ENCODE measurements at places on chromosomes 12 and 14.
A peak's percentile ranks its signal among the peaks of the same experiment; 100 is the strongest.

GRCh38 chr14:105272623-105273022, 24.3 kb downstream of the BTBD6 start:
- no peak for DNase-seq

GRCh38 chr12:76421046-76421445, 72.8 kb upstream of the BBS10 start:
- no peak for DNase-seq

- no peak for DNase-seq
Observed at GRCh38 chr12:22691319-22691718, 66.3 kb downstream of the ETNK1 start.

GRCh38 chr12:55982319-55982936, 8.6 kb downstream of the RAB5B start:
- DNase-seq = no peak

DNA sequence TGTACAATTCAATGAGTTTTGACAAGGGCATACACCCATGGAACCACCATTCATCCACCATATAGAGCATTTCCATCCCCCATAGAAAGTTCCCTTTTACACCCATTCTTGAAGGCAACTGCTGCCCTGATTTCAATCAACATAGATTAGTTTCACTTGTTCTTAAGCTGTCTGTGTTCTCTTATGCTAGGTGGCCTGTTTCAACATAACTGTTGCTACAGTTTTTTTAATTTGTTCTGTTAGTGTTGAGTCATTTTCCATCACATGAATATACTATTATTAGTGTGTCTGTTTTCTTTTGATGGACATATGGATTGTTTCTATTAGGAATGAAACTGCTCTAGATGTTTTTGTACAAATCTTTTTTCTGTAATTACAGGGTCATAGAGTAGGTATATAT, 123.4 kb downstream of the PTPRQ start:
- DNase-seq = no peak

GRCh38 chr12:131863711-131864396, 30.6 kb upstream of the ULK1 start:
- no peak for DNase-seq

- DNase-seq = no peak
Observed at GRCh38 chr14:51877810-51878209, 17.4 kb downstream of the GNG2 start.

DNA sequence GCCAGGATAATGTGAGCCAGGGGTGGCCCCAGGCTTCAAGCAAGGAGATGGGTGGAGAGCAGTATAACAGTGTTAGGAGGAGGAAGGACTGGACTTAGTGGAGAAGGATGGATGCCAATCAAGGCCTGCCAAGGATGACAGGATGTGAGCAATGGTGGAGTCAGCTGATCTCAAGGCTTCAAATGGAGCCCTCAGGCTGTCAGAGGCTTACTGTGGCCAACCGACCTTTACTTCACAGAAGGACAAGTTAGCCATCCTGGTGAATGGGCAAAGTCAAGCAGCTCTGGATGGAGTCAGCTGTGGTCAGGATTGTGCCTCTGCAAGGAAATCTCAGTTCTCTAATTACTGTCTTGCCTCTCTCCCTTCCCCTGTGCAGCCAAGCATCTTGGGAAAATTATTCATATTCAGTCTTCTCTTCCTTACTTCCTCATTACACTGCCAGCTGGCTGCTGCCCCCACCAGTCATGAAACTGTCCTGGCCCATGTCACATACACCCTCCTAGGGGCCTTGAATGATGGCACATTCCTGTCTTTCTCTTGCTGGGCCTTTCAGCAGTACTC, 7.6 kb upstream of the STAT6 start:
- DNase-seq = no peak

DNA sequence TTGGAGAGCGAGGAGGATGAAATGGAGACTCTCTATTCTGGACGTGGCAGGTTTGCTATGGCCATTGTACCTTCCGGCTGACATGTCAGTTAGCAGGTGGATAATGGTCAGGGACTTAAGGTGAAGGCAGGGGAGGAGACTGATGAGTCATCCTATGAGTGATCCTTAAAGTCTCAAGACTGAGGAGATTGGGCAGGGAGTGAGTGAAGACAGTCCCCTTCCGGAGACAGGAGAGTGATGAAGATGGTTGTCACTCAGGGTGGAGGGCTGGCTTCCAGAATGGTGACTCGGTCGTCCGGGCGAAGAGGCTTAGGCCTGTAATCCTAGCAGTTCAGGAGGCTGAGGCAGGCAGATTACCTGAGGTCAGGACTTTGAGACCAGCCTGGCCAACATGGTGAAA, 49.8 kb upstream of the CCDC63 start:
- DNase-seq = no peak

DNA sequence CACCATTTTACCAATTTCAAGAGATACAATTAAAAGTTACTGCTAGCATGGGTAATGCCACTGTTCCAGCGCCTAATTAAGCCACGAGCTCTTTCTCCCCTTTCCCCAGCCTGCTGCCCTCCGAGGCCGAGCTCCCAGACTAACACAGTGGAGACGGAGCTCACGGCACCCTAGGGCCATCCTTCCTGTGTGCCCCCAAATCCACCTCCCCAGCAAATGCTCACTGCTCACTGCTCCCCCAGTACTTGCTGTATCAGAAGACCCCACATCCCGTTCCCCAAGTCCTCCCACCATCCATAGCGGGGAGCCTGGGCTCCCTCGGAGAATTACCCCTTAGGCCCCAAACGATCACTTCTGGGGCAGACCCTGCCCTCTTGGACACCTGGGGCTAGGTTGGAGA, 42.7 kb downstream of the SLC6A12 start:
- no peak for DNase-seq

GRCh38 chr14:37230551-37231194, 32.9 kb downstream of the MIPOL1 start:
- DNase-seq = peak; percentile 41

- DNase-seq = no peak
Observed at GRCh38 chr12:12759234-12759915, 26.1 kb upstream of the APOLD1 start.

- DNase-seq = no peak
Observed at GRCh38 chr12:132554845-132555630, 55.3 kb downstream of the LRCOL1 start.

DNA sequence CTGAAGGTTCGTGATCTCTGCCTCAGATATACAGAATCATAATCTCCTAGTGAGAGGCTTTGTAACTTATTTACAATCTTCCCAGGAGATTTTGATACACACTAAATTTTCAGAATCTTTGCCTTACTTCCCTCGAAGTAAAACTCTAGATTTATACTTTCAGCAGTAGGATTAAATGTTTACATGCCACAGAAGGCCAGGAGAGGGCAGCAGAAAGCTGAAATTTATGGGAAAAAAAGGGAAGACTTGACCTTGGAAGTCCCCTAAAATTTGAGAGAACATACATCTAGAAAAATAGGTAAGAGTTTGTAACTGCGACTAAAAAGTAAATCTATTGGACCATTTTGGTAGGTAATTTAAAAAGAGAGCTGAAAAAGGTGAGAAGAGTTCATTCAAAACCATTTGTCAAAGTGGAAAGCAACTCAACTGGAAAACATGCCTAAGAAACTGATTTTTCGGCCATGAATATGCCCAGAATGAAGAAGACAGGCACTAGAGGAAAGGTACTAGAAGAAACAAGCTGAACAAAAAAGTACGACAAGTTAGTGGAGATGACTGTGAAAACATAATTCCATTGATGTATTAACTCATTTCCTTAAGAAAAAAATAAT, 242.0 kb upstream of the MDGA2 start:
- no peak for DNase-seq

DNA sequence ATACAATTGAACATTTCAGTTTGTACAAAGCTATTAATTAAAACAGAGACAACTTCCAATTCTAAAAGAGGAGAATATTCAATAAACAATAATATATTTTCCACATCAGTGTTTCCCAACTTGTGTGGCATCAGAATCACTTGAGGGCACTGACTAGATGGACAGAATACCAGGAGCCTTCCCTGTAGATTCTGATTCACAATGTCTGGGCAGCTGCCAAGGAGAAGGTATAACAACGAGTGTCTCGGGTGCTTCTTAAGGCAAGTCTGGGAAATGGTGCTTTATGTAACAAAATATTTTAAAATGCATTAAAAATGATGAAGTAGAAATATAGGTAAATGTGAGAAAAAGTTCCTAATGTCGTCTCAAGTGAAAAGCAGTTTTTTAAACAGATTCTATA, 26.2 kb downstream of the GALC start:
- DNase-seq = no peak

GRCh38 chr12:2739832-2740641, 54.7 kb upstream of the FKBP4 start:
- no peak for DNase-seq

DNA sequence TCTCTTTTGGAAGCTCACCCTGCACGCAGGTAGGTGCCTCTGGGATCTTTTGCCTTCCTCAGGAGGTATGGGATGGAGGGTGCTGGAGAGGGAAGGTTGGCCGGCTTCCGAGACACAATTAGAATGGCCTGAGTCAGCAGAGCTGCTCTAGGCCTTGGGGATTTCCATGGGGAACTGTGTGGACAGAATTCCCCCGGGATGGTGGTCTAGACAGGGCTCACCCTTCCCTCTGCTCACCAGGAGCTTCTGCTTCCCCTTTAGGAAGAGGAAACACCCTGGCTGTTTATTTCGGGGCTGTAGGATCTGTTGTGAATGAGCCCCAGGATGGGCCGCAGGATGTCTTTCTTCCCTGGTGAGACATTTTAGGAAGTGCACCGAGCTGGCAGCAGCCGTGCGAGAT, 43.7 kb upstream of the TMED10 start:
- DNase-seq = no peak

DNA sequence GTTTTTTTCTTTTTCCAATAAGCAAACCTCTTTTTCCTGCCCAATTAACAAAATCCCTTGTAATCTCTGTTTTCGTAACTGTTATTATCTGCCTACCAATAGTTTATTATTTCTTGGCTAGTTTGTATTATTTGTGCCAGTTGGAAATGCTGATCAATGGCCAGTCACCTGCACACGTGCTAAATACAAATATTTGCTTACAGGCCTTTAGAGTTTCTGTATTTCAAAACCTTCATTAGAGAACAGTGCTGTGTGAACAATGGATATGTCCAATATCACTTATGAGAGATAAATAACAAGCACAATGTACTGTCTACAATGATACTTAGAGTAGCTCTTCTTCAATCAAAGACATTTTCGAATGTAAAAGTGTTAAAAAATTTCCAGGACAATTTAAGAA, 10.8 kb upstream of the DYRK2 start:
- no peak for DNase-seq

- no peak for DNase-seq
Observed at GRCh38 chr14:59829469-59830337, 40.9 kb downstream of the RTN1 start.

GRCh38 chr12:120920178-120920577, 16.0 kb upstream of the SPPL3 start:
- DNase-seq = no peak

GRCh38 chr14:32524609-32525375, 195.7 kb downstream of the AKAP6 start:
- DNase-seq = no peak

DNA sequence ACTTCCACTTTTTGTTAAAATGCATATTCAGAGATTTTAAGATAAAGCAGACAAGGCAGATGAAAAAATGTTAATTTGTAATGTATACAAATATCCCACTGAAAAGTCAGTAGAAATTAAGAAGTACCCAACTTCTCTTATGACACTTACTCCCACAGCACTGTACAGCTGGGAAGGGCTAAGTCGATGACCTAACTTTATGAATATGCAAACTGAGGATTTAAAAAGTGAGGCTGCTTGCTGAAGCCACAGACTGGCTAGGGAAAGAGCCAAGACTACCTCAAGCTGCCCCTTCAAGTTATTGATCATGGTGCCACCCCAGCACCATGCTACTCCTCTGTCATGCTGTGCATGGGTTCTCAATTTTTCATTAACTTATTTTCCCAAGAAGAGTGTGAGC, 17.0 kb downstream of the PPM1H start:
- DNase-seq = no peak

DNA sequence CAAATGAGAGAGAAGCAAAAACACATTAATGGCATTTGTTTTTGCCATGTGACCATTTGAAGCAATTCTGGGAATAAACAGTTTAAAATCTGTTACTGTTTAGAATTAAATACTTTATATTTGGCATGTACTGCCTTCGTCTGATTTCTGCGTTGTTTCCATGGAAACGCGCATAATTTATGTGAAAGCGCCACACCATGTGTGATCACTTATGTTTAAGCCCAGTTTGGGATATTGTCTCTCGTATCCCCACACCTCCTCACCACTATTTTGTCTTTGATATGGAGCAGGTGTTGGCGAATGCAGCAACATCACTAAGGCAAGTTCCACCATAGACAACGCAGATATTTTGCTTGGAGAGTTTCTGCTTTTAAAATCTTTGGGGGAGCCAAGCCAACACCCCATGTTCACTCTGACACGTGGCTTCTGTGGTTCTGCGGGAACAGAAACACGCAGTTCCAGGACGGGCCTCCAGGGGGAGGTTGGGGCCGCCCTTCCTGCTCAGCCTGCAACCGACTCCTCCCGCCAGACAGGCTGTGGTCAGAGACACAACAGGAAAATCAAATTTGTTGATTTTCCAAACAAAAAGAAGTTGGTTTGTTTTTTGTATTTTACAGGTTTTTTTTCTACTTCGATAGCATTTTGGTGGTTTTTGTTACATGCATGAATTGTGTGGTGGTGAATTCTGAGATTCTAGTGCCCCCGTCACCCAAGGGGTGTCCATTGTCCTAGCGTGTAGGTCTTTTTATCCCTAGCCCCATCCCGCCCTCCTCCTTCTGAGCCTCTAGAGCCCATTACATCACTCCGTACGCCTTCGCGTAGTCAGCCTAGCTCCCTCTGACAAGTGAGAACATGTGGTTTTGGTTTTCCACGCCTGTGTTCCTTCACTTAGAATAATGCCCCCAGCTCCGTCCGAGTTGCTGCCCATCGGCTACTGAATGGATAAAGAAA, 101.9 kb upstream of the SFSWAP start:
- peak; percentile 74 for DNase-seq

- no peak for DNase-seq
Observed at GRCh38 chr12:109878749-109879148, 1.6 kb downstream of the GLTP start.

GRCh38 chr14:70045844-70046535, 142.8 kb downstream of the SLC8A3 start:
- DNase-seq = no peak

DNA sequence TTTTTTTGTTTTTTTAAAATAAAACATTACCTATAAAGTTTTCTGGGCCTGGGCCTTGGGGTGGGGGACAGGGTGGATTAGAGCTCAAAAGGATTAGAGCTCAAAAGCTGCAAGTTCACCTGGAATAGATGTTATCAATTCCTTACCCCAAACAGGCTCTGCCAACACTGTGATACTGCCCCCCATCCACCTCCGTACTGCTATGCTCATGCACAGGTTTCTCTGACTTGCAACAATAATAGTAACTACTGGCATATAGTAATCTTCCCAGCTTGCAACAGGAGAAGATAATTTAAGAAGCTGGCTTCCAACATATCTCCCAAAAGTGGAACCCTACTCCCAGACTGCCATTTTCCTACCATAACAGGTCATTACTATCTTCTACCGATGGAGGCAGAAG, 51.3 kb upstream of the SLCO1C1 start:
- DNase-seq = no peak

DNA sequence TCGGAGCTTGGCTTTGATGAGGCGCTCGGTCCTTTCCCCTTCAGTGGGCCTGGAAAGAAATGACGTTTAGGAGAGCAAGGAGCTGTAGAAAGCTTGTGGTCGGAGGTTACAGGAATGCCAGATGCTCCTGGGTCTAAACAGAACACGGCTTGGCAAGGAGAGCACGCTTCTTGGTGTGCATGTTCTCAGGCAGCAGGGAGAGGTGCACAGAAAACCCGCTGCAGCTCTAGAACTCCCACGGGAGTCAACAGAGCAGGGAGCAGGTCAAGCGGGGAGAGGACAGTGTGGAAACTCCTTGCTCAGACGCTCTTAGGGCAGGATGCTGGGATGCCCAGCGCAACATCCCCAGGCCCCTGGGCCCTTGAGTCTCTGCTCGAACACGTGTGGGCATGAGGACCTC, 51.0 kb downstream of the SSH1 start:
- DNase-seq = no peak

All from CD4-positive, alpha-beta T cell treated with Interleukin-12 subunit alpha and Interleukin-12 subunit beta, for 1 hour (primary cell).